ENCODE measurements at places on chromosomes 6 and 20.

GRCh38 chr6:143513410-143513809 lies 1.9 kb upstream of the FUCA2 start:
- DNase-seq = no peak

GRCh38 chr20:17531665-17532025 lies 466 bp upstream of the BFSP1 start:
- no peak for DNase-seq

GRCh38 chr6:106614592-106615257 lies 14.6 kb downstream of the RTN4IP1 start:
- no peak for DNase-seq

- DNase-seq = no peak
Measured at GRCh38 chr20:16672299-16672698, 57.5 kb upstream of the SNRPB2 start.

- DNase-seq = no peak
Measured at GRCh38 chr20:62860391-62860923, 1.2 kb downstream of the TCFL5 start.

- DNase-seq = no peak
Measured at GRCh38 chr6:113595911-113596376, 261.2 kb upstream of the MARCKS start.

GRCh38 chr6:111957623-111958315 lies 84.5 kb upstream of the FYN start:
- DNase-seq = no peak

- DNase-seq = no peak
Measured at GRCh38 chr20:59611286-59611685, 6.9 kb downstream of the PHACTR3 start.

DNA sequence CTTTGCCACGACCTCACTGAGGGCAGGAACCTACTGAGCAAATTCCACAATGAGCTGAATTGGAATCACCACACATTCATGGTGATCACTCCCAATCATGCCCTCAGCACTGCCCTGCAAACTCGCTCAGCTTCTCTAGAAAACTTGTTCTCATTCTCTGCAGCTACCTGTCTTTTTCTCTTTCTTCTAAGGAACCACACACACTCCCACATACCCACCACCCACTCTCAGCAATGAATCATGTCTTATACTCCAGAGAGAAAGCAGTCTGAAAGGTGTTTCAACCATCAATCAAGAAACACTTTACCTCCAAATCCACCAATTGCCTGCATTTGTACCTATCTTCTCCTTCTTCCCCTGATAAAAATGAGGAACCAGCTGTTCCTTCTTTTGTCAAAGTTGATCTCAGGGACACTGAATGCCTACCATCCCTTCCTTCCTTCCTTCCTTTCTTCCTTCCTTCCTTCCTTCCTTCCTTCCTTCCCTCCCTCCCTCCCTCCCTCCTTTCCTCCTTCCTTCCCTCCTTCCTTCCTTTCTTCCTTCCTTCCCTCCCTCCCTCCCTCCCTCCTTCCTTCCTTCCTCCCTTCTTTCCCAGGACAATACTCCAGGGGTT lies 84.6 kb upstream of the SGK1 start:
- DNase-seq = no peak

- no peak for DNase-seq
Measured at GRCh38 chr20:24492031-24492607, 22.7 kb downstream of the SYNDIG1 start.

DNA sequence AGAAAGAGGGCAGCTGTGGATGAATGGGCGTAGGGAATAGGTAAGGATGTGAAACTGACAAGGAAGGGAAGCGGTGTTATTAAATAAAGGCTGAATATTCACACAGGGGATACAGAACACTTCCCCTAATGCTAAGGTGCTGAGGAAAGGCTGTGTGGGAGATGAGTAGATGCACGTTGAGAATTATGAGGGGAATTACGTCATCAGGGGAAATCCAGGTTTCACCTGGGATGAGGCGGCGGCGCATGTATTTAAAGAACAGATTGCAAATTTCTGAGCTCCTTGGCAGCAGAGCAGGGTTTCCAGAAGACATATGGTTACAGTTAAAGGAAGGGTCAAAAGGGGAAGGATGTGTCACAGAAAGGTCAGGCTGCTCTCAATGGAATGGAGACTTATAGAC lies 28.7 kb upstream of the EDN1 start:
- DNase-seq = no peak

GRCh38 chr6:109369728-109370127 lies 12.5 kb downstream of the CD164 start:
- no peak for DNase-seq

DNA sequence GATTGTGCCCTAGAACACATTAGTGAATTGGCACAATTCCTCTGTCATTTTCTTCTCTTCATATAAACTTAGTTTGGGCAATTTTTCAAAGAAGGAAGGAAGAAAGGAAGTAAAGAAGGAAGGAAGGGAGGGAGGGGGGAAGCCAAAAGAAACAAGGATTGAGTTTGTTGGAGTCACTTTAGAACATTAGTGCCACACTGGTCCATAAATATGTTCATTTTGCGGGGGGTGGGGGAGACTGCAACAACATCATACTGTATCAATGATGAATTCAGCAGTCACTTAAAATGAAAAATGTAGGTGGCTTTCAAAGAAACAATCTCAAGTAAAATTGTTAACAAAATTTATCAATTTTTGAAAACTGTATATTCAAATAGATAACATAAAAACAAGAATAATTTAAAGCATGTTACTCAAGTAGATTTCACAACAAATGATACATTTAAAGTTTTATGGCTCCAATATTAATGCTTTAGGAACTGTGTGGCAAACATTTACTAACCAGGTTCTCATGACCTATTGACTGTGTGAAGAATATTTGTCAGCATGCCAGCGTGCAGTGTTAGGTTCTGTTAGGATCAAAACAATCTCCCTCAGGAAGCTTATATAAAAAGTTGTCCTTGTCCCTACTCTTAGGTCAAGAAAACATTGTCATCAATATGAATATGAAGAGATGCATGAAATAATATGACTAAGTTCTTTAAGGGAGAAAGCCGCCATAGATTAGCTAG lies 208.1 kb upstream of the AGPAT4 start:
- no peak for DNase-seq

- peak; percentile 28 for DNase-seq
Measured at GRCh38 chr20:63101781-63102720, 95.3 kb upstream of the BHLHE23 start.

DNA sequence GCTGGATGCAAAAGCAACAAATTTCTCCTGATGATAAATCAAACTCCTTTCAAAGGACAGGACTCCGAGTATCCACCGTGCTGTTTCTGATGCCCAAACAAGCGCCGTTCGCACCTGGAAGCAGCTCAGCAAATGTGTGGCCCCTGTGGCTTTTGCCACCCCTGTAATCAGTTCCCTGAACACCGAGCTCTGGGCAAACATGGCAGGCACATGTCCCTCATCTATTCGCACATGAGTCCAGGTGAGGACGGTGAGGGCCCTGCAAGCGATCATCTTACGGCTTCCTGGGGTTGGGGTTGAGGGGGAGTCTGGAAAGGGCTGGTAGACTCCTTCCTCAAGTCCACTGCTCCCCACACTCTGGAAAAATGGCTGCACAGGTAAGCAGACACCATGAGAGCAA lies 23.7 kb downstream of the RNASET2 start:
- DNase-seq = no peak

GRCh38 chr20:52166150-52166549 lies 25.4 kb downstream of the ZFP64 start:
- no peak for DNase-seq
